ENCODE measurements at places on chromosomes 11 and 22.

DNA sequence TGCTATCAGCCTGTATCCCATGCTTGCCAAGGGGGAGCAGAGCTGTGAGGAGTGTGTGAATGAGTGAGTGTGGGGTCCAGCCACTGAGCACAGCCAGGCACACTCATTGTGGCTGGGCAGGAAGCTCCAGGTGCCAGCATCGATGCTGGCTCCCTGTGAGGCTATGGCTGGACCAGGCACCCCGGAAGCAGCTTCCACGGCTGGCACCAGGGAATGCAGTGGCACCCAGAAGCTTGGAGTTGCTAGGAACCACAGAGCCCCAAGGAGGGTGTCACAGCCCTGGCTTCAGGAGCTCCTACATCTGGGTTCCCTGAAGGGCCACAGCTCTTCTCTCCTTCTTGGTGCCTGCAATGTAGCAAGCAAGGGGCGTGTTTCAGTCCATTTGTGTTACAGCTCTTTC lies 625.9 kb upstream of the RAG2 start:
- H3K4me3 ChIP-seq = no peak overlapping the region
- DNase-seq = no peak

GRCh38 chr22:44680481-44680894 lies 21.5 kb upstream of the PRR5 start:
- peaks cover 79% of the 10 kb centered on the region for H3K4me1 ChIP-seq
- H3K4me3 ChIP-seq = no peak overlapping the region
- H3K27me3 ChIP-seq = no peaks in the 10 kb centered on the region
- no peak overlapping the region for H3K27ac ChIP-seq
- DNase-seq = no peak

DNA sequence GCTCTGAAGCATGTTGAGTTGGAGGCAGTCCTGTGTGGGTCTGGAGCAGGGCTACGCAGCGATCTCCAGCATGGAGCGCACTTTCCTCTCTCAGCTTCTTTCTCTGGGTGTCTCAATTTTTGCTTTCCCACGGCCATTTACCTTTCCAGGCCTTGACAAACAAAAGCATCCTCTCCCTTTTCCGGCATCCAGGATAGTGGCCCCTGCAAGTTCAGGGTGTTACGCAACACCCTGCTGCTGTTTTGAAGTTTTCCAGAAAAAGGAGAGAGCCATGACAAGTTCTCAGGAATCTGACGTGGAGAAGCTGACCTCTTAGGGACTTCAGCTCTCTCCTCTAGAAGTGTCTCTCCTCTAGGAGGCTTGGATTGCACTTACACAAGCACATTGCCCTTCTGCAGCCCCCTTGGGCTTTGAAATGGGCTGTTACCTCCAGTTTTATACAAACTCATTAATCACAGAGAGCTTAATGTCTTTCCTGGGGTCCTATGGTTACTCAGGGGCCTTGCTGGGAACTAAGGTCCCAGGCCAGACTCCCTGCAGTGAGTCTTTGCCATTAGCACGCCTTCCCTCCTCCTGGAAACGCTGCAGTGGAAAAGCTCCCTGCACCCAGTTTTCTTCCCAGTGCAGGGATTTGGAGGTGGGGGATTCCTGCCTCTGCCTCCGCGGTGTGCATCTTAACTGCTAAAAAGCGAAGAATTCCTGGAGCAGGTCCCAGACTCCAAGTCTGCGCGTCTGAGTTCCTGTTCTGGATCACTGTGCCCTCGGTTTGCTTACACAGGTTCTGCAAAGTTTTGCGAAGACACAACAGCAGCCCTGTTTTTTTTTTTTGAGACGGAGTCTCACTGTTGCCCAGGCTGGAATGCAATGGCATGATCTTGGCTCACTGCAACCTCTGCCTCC lies 80.4 kb downstream of the BARX2 start:
- H3K36me3 ChIP-seq = no peaks in the 10 kb centered on the region
- no peak for DNase-seq
- H3K4me3 ChIP-seq = no peak overlapping the region
- H3K4me1 ChIP-seq = no peaks in the 10 kb centered on the region
- H3K27ac ChIP-seq = no peak overlapping the region

- no peak for DNase-seq
- no peak overlapping the region for H3K27ac ChIP-seq
- no peaks in the 10 kb centered on the region for H3K36me3 ChIP-seq
- peaks cover 27% of the 10 kb centered on the region for H3K4me1 ChIP-seq
- peaks cover 41% of the 10 kb centered on the region for H3K27me3 ChIP-seq
These were observed 7.6 kb upstream of the NUCB2 start for GRCh38 chr11:17268902-17269301.
